ENCODE measurements at places on chromosomes 5 and 9.

- no peak for DNase-seq
These were observed 3.6 kb upstream of the DRD1 start for GRCh38 chr5:175447571-175447970.

DNA sequence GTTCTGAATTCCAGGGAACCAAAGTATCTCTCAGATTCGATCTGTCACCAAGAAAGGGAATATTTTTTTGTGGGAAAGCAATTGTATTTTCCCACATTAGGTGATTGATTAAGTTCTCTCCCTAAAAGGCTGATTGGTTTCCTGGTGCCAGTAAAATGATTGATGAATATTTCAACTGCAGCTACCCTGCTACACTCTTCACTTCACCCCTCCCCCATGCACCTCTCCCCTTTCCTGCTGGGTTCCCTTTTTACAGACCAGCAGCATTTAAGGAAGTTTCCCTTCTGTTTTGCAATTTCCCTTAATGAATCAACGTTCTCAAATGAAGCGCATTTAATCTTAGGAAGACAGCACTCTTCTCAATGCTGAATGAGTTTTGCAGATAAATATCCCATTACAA lies 13.1 kb downstream of the NR6A1 start:
- DNase-seq, result no peak

GRCh38 chr9:90966480-90967144 lies 165.0 kb downstream of the SYK start:
- no peak for DNase-seq

- DNase-seq, result no peak
These were observed 1080.6 kb upstream of the CDH6 start for GRCh38 chr5:30112867-30113266.

DNA sequence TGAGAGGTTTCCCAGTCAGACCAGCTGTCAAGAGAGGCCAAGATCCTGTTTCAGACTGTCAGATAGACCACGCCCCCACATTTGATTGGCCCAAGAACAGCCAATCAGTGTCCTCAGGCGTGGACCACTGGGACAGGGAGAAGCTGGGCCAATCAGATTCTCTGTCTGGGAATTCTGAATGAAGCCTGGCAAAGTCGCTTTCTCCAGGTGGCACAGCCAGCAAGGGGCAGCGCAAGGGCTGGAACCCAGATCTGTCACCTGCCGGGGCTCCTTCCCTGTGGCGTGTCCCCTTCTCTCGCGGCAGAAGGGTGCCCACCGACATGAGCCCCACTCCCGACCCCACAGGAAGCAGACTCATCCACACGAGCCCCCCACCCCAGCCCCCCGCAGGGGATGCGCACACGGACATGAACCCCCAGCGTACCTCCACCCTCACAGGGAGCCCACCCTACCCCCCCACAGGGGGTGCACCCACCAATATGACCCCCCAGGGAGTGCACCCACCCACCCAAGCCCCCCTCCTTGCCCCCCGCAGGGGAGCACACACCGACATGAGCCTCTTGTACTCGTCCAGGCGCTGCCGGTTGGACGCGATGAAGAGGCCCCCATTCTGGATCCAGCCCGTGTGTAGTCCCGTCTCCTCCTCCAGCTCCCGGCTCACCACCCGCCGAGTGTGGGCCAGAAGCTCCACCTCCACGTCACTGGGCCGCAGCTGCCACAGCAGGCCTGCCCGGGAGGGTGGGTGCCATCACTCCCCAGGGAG lies 6.1 kb downstream of the SARDH start:
- no peak for DNase-seq

- DNase-seq, result no peak
These were observed 60.8 kb downstream of the CSF2 start for GRCh38 chr5:132134384-132134783.

DNA sequence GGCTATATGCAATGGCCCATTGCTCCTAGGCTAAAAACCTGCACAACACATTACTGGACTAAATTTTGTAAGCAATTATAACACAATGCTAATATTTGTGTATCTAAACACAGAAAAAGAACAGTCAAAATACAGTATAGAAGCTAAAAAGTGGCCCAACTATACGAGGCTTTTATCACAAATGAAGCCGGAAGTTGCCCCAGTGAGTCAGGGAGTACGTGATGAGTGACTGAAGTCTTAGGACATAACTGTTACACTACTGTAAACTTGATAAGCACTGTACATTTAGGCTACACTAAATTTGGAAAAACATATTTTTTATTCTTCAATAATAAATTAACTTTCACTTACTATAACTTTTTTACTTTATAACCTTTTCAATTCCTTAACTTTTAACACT lies 105.2 kb upstream of the PRR16 start:
- DNase-seq, result no peak

- no peak for DNase-seq
These were observed 377.1 kb downstream of the PRDM9 start for GRCh38 chr5:23884405-23885031.

- DNase-seq, result no peak
These were observed 74.3 kb downstream of the MUSK start for GRCh38 chr9:110742741-110743371.

GRCh38 chr9:123067136-123067535 lies 33.7 kb downstream of the GPR21 start:
- DNase-seq, result no peak

- DNase-seq, result no peak
These were observed 106.4 kb upstream of the CCNG1 start for GRCh38 chr5:163330723-163331668.

GRCh38 chr5:60670749-60671148 lies 29.2 kb downstream of the DEPDC1B start:
- DNase-seq, result no peak

DNA sequence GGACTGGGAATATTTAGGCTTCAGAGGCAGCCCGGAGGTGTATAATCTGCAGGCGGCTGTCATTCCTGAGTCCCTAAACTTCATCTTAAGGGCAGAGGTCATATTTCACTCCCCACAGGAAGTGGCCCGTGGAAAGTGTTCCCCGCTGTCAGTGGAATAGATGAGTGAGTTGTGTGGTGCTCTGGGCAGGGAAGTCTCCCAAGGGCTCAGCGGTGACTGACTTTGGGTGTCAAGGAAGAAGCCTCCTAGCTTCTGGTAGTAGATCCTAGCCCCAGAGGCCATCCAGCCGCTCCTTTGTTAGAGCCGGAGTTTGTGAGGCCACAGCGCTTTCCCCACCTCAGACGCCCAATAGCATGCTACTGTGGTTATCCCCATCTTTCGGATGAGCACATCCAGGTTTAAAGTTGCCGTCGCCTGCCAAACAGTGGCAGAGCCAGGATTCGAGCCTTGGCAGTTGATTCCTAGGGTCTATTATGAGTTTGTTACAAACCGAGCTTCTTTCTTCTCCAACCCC lies 38.9 kb upstream of the TIFAB start:
- DNase-seq, result no peak
